Gastrocnemius medialis (tissue), 4 donors: ENCODE measurements at places on chromosomes 7 and 10.
A peak's percentile ranks its signal among the peaks of the same experiment; 100 is the strongest.

DNA sequence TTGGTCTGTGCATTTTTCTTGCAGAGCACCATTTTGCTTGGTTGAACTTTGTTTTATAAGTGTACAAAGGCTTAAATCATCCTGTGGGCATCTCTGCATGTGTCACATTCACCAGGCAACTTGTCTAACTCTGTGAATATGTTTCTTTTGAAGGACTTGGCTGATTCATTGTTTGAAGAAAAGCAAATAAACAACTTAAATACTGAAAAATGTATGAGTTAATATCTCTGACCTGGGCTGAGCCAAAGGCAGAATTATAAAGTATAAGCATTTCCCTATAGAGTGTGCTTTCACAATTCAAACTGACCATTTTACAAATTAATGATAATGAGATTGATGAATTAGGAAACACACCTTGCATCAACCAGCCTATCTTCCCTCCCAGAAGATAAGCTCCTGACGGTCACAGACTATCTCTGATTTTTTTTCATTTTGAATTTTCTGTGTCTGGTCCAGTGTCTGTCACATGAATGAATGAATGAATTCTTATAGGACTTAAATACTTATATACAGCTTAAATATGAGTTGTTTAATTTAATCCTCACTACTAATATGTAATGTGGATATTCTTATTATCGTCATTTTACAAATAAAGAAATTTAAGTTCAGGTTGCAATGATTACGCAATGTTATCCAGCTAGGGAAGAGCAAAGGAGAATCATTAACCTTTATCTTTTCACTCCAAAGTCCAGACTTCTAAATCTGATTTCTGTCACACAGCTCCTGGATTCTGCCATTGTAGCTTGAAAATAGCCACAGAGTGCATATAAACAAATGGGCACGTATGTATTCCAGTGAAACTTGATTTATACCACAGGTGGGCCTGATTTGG lies 182.0 kb upstream of the PHYHIPL start:
- DNase-seq, result no peak

GRCh38 chr10:30591249-30591670 lies 38.3 kb downstream of the LYZL2 start:
- no peak for DNase-seq

DNA sequence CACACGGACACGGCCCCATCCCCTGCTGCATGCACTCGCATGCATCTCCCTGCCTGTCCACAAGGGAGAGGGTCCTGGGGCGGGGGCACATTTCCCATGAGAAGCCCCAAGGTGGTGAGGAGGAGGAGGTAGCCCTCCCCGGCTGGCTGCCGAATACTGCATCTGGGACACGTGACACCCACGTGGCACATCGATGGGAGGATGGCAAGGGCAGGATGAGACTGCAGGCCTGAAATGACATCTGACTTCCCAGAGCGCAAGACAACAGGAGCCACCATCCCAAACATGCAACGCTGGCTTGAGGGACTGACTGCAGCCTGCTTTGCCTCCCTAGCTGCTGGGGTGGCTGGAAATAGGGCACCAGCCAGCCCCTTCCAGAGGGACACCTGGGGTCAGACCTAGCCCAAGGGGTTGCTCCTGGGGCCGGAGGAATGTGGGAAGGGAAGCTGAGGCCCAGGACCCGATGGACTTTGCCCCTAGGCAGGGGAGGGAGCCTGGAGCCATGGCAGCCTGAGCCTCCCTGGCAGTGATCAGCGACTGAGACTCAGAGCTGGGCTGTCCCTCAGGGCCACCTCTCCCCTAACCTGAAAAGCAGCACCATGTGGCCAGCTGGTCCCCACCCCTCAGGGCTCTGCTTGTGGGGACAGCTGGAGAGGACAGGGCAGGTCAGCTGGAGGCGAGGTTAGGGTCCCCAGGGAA lies 16.1 kb downstream of the BUD23 start:
- DNase-seq, result no peak

DNA sequence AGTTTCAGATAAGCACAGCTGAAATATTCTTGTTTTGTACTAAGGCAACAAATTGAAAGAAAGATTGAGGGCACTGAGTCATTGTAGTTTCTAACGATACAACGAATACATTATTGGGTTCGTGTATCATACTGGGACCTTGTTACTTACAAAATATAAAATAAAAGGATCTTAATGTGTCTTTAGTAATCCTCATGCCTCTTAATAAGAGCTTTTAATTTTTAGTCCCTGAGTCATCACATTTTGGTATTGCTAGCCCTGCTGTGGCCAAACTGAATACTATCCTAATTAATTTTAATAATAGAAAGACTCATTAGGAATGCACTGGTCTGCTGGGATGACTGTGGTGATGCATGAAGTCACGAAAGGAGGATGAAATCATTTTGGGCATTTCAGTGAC lies 309.7 kb downstream of the EXOC4 start:
- no peak for DNase-seq

DNA sequence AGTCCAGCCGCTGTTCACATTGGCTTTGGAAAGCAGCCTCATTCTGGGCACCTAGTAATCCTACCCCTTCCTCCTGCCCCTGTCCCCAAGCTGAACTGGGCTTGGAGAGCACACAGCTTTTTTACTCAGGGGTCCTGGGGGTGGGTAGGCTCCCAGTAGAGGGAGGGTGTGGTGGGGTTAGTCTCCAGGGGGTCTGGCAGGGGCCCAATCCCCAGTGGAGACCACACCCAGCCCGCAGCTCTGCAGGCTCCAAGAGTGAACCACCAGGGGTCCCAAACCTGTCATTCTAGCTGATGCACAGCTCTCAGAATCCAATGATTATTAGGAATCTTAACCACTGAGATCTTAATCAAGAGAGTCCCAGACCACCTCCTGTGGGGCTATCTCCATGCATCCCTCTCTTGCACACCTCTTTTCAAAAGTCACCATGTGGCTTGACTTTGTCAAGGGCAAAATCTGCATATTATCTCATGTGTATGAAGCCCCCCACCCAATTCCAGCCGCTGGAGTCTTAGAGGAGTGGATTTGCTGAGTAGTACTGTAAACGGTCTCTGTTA lies 2.7 kb downstream of the HOXA11 start:
- DNase-seq, result peak; percentile 20

DNA sequence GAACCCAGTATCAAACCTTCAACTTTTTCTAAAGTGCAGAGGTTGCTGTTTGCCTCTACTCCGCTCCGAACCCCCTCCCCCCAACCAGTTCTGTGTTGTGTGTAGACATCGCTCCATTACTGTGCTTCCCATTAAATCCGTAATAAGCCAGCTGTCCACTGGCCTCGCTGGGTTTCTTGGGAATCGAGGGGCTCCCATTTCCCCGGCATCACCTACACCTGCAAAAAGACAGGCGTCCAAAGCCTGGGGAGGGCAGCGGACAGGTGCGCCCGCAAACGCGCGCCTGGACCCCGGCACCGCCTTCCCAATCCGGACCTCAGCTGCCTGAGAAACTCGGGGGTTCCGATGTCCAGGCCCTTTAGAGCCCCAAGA lies 631 bp downstream of the RTKN2 start:
- no peak for DNase-seq

- DNase-seq, result no peak
These were observed 1601.9 kb downstream of the REEP3 start for GRCh38 chr10:65123120-65123519.

GRCh38 chr10:12910835-12911234 lies 90.7 kb downstream of the CCDC3 start:
- DNase-seq, result no peak

DNA sequence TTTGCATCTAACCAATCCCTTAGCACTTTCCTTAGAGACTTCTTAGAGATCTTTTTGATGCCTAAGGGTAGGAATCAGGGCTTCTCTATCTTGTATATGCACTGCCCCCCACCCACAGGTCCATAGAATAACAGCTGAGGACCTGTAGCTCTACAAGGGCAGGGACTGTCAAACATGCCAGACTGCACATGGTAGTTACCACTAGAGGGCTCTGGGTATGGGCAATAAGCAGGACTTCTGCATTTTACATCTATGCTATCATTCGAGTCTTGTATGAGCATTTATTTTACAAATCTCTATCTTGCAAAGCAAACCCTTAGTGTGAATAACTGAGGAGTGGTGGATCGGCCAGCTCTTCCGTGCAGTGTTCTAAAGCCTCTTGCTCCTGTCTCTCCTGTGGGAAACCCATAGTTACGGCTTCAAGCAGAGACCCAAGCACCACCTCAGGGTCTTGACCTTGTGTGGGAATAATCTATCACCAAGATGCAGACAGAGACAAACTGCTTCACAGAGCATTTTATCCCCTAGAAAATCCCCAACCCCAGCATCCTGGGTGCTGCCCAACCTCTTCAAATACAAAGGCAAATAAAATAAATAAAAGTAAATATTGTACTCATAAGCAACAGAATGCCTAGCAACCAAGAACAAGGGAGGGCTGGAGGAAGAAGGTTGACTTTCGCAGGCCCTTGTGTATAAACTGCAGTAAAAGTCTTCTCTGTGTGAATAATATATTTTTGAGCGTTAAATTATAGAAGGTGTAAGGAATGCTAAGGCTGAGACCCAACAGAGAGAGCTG lies 219.3 kb downstream of the WDR11 start:
- no peak for DNase-seq

DNA sequence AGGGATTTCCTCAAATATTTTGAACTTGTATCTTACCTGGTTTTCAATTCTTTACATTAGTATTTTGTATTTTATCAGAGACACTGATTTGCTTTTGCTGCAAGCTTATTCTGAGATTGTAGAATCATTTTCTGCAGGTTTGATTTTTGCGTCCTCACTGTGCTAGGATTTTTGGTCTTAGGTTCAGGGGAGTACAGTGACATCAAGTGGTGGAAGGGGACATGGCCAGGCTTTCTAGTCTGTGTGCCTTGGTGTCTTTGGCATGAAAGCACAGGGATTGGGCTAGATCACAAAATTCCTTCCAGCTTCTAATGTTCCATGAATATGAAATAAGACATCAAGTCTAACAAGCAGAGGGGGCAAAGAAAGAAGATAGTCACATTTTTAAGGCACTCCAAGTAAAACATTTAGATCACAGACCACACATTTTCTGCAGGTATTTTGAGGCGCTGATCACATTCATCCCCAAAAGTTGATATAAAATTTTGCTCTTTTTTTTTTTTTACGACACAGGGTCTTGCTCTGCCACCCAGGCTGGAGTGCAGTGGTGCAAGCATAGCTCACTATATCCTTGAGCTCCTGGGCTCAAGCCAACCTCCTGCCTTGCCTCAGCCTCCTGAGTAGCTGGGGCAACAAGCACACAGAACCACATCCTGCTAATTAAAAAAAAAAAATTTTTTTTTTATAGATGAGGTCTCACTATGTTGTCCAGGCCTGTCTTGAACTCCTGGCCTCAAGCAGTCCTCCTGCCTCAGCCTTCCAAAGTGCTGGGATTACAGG lies 124.4 kb downstream of the PON1 start:
- no peak for DNase-seq

DNA sequence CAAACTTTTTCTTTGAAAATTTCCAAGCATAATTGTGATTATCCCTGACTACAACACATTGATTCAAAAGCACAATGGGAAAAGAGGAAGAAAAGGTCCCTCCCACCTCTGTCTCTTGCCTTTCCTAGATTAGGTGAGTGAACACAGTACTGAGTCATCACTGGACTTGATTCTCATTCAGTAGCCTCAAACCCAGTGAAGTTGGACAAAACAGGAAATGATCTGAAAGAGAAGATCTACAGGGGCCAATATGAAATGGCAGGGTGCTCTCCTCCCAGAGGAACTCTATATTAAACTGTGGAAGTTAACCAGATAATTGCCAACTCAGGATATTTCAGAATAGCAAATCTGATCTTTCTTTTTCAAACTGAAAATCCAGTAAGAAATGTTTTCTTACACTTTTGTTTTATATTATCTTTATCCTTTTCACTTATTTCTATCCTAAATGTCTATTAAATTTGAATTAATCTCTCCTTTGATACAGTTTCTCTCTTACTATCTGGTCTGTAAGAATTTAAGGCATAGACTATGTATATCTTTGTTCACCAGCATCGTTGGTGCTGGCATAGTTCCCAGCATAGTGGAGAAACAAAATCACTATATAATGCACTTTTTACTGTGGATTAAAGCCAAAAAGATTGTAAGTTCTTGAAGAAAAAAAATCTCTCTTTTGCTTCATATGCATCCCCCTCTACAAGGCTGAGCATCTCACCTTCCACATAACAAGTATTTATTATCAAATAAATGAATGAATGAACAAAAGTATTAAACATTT lies 41.4 kb upstream of the IKZF1 start:
- no peak for DNase-seq
